ENCODE measurements at places on chromosomes 3 and 15.

GRCh38 chr3:191484461-191484860 lies 23.5 kb downstream of the PYDC2 start:
- DNase-seq: no peak

DNA sequence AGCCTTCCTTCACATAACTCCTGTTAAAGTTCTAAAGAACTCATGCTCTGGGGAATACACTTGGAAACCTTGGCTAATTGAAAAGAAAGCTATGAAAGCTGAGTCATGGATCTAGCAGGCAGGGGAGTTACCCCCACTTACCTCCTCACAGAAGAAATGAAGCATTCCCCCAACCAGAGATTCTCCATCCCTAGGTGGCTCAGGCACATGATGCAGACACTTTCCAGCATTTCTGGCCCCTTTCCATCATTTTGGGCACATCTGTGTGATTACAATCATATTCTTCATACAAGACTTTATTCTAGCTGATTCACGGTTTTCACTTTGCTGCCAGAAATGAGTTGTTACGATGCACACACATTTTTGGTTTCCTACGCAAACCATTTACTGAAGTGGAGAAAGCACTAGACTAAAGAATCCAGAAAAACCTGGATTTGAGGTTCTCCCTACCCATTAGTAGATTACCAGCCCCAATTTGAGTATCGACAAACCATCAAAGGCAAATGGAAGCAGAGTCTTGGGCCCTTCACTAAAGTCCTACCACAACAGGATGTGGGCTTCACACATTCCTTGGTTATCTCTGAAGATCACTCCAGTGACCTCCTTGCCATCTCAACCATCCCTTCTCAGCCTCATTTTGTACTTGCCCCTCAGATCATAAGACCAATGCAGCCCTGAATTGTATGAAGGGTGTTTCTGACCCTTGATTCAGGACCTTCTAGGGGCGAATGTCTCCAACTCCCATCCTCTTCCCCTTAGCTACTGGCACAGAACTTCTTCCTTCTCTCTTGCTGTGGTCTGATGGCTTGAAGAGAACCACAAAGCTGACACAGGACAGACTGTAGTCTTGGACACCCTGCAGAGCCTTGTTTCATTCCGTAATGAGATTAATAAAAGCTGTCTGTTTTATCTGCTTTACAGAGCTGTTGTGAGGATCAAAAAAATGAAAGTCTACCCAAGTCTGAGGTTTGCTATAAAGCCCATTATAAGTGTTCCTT lies 42.5 kb upstream of the SNRK start:
- DNase-seq: no peak

DNA sequence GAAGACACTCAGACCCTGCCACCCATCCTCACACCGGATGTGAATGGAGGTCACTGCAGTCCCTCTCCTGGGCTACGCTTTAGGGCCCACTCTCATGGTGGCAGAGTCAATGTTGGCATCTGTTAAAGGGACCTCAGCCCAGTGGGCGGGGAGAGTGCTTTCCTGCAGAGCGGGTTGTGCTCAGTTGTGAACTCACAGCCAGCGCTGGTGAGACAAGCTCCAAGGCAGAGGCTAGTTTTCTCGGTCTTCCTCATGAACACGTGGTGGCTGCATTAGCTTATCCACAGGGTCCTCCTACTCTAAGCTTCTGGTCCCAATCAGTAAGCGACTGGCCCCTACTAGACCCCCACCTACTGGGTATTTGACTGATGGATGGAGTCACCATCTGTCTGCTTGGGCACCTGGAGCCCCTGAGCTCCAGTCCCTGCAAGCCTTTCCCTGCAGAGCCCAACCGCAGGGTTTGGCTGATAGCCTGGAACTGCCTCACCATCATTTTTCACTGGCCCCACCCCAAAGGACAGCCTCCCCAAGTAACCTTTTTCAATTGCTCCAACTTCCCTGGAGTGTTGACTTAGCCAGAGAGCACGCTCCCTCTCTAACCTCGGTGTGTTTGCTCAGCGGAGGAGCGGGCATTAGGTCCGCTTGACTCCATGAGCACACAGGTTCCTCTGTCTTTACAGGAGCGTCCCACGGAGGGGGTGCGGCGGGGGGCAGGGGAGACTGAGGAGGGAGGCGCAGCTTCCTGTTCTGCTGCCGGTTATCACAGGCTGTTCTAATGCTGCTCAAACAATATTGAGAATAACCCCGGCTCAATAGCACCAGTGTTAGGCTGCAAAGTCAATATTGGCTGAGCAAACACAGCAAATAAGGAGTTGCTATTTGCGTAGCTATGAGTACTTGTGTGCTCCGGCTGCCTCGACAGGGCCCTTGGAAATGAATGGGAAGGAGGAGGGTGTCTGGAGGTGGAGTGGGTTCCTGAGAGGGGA lies 141.7 kb downstream of the RPLP1 start:
- no peak for DNase-seq

DNA sequence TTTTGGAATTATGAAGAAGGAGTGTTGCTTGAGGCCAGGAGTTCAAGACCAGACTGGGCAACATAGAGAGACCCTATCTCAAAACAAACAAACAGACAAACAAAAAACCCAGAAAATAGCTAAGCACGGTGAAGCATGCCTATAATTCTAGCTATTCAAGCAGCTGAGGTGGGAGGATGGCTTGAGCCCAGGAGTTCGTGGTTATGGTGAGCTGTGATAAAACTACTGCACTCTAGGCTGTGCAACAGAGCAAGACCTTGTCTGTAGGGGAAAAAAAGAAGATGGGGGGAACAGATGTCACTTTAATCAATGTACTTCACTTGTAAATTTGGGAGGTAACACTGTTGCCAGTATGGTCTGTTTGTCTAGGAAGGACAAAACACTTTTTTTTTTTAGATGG lies 18.7 kb upstream of the EOMES start:
- no peak for DNase-seq

DNA sequence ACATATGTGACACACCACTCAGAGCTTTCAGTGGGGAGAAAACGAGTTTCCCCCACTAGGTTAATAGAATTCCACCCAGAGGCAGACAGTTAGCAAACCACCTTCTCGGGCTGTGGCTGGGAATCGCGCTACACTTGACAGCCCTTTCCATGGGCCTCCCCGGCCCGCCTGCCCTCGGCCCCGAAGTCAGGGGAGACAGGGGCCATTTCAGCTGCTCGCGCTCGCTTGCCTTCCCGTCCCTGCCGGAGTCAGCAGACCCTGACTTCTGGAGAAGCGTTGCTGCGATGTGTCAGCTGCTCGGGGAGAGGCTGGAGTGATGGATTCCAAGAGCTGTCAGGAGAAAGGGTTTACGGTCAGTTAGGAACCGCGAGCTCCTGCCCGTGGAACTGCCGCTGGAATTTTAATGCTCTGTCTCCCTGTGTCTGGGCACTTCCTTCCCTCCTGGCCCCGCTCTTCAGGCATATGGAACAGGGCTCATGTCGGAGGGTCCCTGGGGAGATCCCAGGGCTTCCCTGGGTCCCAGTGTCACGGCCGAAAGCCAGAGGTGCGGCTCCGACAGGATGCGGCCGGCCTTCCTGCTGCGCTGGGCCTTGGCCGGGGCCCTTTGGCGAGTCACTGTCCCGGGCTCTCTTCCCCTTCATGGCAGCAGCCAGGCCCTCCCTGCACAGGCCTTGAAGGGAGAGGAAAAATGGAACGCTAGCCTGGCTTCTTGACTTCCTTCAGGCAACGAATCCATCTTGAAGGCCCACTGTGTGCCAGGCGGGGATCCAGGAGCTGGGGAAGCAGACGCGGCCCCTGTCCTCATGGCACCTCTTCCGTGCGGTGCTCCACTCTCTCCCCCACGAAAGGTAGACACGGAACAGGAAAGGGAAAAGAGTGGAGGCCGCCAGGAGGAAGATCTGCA lies 38.4 kb upstream of the VPS8 start:
- DNase-seq: no peak

DNA sequence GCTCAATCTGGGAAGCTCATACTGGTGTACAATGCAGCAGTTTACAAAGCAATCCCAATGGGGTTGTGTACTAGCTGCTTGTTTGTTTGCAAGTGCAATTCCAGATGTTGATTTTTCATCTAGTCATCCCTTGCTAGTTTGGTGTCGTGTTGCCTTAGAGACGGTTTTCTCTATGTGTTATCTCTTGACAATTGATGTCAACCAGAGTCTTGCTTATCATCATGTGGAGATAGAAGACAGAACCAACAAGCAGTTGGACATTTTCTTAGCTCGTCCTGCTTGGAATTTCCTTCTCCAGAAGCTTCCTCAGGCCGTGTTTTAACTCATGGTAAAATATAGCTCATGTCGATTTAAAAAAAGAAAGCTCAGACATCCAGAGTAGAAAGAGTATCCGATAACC lies 262.0 kb upstream of the KCNH8 start:
- DNase-seq: no peak

DNA sequence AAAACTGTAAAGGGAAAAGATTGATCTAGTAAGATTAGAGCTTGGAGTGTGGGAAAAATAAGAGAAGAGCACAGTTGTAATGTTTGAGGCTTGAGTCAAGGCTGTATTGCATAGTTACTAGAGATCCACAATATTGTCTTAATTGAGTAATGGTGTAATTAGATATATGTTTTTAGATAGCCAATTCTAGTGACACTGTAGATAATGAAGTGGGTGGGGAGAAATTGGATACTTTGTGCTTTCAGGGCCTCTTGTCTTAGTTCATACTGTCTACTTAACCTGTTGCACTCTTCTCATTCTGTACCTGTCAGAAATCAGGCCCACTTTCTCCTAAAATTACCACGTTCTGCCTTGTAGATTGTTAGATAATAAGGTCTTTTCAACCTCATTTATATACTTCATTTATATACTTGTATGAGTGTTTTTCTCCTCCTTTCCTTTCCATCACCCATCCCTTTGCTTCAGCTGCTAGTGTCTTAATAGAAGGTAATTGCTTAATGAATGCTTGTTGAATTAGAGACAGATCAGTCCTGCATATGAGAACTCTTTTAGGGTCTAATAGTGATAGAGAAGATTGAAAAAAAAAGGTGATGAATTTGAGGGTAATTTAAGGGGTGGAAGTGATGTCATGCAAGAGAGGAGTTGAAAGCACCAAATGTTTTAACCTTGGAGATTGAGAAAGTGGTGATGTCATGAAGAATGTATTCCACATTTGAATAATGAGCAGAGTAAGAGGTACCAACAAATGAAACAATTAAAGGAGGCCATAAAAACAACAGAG lies 32.0 kb downstream of the PIK3CA start:
- no peak for DNase-seq

DNA sequence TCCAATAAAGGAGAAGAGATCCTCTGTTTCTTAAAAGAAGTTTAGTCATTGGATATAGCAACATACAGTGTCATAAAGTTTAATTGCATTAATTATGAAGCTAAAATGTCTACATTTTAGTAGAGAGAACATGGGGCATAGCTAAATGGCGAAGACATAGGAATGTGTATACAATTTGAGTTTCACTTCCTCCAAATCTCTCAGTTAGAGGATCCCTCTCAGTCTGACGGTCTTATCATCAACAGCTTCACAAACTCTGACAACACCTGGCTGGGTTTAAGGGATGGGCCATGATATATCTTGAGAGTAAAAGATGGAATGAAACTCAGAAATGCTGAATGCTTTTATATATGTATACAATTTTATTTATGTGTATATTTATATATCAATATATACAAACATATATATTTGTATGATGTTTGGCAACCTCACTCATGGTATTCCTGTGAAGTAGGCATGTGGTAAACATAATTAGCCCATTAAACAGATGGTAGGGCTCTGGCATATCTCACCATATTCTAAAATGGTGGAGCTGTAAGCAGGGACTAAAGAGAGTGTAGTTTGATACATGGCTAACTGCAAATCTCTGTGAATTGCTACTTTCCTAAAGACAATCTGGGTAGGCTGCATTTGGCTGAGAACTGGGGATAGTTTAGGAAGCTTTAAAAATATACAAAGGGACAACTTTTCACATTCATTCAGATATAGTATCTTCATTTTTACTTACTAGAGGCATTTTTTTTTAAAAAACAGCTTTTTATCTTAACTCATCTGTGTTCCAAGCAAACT lies 111.6 kb downstream of the TIGIT start:
- DNase-seq: no peak

DNA sequence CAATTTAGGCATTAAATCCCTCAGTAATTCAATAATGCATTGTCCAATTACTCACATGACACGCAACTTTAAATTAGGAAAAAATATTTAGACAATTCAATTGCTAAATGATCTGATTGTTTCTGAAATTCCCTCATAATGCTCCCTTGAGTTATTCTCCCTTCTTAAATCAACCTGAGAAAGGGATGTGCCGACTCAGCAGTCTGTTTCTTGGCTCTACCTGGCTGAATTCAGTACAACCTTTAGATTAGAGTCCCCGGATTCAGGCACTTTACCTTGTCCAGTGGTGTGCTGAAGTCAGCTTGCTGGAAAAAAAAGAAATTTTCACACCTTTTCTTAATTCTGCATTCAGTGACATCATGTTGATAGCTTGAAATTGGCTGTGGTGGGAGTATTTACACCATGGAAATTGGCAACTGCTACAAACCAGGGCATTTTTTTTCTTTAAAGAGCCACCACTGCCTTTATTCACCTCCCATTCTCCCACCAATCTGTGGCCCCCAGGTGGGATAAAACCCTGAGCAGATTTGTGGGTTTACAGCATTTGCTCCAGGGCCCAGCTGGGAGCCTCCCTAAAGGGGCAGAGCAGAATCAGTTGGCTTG lies 20.9 kb upstream of the LOXL1 start:
- no peak for DNase-seq

GRCh38 chr3:194913316-194913715 lies 227.6 kb downstream of the FAM43A start:
- DNase-seq: no peak

DNA sequence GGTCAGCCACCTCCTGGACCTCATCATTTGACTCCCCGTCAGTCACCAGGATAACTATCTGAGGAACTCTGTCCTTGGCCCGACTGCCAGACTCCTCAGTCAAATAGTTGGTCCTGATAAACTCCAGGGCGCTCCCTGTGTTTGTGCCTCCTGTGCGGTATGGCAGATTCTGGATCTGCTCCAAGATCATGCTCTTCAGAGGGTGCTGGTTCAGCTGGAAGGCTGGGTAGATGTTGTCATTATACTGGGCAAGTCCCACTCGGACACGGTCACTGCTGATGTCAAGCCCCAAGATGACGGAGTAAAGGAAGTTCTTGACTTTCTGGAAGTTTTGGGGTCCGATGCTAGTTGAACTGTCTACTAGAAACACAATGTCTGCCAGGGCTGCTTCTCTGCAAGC lies 31.1 kb upstream of the CAPN7 start:
- no peak for DNase-seq

GRCh38 chr3:132720228-132720627 lies 2.0 kb downstream of the NPHP3 start:
- no peak for DNase-seq

Measured in nucleus accumbens (tissue), 56 donors.